Transverse colon (tissue), 4 donors: ENCODE measurements at places on chromosomes 3 and 15.

- no peak for DNase-seq
Observed at GRCh38 chr15:91517491-91518200, 335.9 kb upstream of the SLCO3A1 start.

- no peak for DNase-seq
Observed at GRCh38 chr15:44666210-44667038, 3.0 kb upstream of the SPG11 start.

DNA sequence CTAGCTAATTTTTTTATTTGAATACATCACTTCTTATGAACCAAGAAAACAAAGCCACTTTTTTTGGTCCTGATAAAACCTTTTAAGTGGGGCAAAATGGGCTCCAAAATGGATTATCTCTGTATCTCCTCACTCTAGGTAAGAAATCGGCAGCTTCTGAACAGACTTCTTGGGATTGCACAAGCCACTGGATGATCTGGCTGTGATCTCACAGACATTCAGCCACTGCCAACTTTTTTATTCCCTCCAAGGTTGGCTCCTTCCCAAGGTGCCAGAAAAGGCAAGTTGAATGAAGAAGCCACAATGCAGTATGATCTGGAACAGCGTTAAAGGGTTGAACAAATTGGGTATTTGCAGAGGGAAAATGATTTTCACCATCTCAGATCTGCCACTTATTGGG, 73.2 kb downstream of the PRICKLE2 start:
- DNase-seq: peak; percentile 36

DNA sequence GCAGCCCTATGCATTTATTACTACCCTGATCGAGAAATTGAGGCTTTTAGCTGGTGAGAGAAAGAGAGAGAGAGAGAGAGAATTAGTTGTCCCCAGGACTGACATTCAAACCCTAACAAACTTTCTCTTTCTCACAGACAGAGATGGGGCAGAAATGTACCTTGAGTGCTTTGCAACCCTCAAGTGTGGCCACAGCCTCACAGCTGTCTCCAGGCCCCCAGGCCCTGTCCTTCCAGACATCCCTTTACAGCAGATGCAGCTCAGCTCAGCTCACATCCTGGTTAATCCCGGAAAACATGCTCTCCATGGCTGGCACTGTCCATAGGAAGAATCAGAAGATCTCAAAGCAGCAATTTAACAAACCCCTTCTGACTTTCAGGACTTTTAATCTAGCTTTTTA, 67.6 kb downstream of the DCLK3 start:
- no peak for DNase-seq

- DNase-seq: no peak
Observed at GRCh38 chr3:34419801-34420200, 621.4 kb downstream of the PDCD6IP start.

DNA sequence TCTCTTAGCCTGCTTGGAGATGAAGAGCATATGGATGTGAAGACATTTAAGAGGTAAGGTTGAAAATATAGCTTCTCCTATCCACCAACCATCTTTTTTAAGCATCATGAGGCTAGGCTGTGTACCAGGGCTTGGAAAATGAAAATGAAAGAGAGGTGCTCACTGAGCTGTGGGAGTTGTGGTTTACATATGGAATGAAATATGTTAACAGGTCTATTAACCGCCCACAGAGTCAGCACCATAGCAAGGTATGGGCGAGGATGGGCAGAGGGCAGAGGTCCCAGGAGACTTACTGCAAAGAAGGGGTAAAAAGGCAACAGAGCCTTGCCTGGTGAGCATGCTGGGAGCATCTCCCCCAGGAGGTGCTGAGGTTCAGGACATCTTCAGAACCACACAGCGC, 273.1 kb downstream of the GABRG3 start:
- no peak for DNase-seq

DNA sequence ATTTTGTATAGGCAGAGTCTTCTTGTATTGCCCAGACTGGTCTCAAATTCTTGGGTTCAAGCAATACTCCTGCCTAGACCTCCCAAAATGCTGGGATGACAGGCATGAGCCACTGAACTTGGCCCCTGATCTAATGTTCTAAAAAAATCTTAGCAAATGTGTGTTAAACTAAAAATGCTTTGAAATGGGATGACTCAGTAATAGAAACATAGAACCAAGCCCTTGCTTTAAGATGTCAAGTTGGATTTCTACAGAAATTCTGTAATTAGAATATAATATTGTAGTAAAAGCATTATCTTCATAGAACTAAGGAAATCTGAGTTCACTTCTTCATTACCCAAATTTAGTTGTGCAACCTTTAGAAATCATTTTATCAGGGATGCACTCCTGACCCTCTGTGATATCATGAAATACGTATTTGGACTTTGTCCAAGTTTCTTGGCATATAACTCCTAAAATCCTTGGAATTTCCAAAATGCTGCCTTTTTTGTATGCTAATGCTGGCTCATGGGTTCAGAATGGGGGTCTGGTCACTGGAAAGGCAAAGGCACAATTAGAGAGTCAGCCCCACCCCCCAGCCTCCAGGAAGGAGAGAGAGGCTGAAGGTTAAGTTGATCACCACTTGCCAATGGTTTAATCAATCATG, 217.3 kb downstream of the TP63 start:
- no peak for DNase-seq
